ENCODE measurements at places on chromosomes 2 and 18.

DNA sequence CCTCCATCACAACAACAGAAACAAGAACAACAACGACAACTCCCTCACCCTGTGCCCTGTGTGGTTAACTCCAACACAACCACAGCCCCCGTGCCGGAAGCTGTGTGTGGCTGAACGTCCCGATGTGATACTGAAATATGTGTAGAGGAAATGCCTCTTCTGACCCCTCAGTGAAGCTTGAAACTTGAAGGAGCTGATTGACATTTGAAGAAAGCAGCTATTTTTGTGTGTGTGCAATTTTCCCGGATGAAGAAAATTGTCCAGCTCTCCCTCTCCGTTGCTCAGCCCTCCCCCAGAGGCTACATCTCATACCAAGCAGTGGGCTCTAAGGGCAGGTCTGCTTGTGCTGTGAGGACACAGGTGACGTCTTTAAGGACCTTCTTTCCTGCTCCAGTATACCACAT is 173.8 kb downstream of the ICOS start:
- peak; percentile 25 for DNase-seq

DNA sequence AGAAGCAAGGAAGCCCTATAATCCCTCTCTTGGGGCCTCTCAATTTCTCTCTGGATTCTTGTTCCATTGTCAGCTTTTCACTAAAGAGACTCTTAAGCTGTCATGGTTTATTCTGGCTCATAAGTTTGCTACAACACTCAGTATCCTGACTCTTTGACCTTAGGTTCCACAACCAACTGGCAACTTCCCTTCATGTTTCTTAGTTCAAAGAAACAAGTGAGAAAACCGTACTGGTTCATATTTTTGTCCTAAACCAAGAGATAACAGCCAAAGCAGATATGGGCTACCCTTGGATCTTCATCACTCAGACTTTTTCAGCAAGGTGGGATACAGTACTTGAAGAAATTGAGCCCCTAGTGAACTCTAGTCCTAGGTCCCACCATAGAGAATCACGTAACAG is 109.9 kb upstream of the CRIM1 start:
- no peak for DNase-seq

- no peak for DNase-seq
Observed at GRCh38 chr2:141015341-141016047, 1115.3 kb downstream of the LRP1B start.

DNA sequence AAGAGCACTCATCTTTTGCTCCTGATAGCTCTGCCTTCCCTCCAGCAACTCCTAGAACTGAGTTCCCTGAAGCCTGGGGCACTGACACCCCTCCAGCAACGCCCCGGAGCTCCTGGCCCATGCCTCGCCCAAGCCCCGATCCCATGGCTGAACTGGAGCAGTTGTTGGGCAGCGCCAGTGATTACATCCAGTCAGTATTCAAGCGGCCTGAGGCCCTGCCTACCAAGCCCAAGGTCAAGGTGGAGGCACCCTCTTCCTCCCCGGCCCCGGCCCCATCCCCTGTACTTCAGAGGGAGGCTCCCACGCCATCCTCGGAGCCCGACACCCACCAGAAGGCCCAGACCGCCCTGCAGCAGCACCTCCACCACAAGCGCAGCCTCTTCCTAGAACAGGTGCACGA is 62.4 kb downstream of the TET3 start:
- DNase-seq, result no peak

- DNase-seq, result peak; percentile 62
Observed at GRCh38 chr2:55309446-55309845, 40.4 kb upstream of the MTIF2 start.

DNA sequence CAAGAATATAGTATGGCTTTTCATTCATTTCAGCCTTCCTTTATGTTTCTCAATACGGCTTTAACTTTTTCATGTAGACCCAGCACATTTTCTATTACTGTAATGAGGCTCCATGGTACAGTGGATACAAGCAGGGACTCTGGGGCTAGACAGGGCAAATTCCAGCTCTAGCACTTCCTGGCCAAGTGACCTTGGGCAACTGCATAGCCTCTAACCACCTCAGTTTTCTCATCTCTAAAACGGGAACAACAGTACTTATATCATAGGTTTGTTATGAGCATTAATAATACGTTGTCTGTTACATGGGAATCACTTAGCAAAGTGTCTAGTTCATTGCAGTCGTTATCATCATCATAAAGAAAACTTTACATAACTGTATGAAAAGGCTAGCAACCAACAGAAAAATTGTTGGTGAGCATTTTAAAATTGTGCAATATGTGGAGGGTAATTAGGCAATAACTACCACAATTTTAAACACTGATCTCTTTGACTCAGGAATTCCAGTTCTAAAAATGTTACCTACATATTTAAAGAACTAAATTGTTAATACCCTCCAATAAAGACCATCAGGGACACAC is 13.7 kb upstream of the RMDN2 start:
- DNase-seq, result no peak

DNA sequence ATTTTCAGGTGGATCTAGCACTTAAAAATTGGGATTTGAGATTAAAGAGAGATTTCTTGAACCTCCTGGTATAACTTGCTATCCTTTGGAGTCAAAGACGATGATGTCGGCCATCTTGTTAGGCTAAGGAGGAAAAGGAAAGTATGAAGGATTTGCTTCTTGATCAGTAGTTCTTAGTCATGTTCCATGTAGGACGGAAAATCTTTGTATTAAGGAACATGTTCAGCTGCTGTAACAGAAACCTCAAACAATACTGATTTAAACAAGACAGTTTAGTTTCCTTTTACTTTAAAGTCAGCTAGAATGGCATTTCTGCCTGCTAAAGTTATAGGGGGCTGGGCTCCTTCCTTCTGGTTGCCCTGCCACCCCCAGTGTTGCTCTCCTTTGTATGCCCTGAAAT is 56.4 kb upstream of the MGAT5 start:
- DNase-seq, result no peak

- no peak for DNase-seq
Observed at GRCh38 chr2:217741381-217741955, 261.3 kb downstream of the TNS1 start.

GRCh38 chr18:35753306-35753910 is 171.9 kb downstream of the GALNT1 start:
- DNase-seq, result no peak

GRCh38 chr2:182816866-182817265 is 49.6 kb downstream of the FRZB start:
- no peak for DNase-seq

GRCh38 chr18:35680139-35680551 is 98.6 kb downstream of the GALNT1 start:
- DNase-seq, result peak; percentile 24

DNA sequence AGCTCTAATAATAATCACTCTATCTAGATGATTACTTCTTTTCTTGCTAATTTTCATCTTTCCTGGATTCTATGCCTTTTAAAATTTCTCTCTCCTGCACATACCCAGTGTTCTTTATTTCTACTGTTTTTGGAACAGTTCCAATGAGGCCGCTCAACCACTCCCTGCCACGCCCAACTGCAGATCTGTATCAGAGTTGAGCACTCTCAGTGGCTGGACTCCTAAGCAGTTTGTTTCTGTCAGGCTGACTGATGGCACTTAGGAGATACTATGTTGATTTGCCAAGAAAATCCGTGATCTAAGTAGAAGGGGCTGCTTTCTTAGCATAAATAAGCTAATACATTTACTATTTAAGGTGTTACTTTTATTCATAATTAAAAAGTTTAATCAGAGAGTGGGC is 192.8 kb downstream of the ARHGAP15 start:
- no peak for DNase-seq

DNA sequence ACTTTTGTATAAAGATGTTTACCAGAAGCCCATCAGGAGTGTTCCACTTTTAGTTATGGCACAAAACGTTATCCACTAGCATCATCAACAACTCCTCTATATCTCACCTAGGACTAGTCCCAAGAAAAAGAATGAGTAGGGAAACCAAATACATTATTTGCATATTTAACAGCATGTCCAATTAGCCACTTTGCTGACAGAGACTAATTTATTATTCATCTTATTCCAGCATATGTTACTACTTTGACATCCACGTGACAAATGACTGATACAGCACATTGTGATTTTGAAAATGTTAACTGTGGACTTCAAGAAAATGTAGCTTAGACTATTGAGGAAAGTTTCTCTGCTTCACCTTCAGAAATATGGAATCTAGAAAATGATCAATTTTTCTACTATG is 694.0 kb downstream of the NRXN1 start:
- DNase-seq, result no peak

GRCh38 chr2:175804122-175804521 is 197.9 kb downstream of the LNPK start:
- no peak for DNase-seq

DNA sequence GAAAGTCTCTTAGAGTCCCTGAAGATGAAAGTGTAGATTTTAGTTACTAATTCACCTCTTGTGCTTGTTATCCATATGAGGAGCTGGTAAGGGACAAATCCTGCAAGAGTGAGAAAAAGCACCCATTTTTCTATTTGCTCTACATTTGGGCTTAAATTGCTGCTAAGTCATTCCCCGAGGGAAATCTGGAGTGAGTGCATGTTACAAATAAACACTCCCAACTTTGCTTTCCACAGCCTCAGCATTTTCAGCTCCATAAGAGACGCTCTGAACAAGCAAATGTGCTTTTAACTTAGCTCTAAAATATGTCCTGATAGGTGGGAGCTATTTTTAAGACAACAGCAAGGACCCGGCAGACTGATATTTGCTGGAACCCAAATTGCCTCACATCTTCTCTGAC is 126.7 kb downstream of the DPP10 start:
- no peak for DNase-seq

Data from mesenchymal stem cell (in vitro differentiated cells and primary cell).